ENCODE measurements at places on chromosomes 13 and 19.

GRCh38 chr13:107912745-107913144, 302.6 kb downstream of the LIG4 start:
- no peak for DNase-seq

DNA sequence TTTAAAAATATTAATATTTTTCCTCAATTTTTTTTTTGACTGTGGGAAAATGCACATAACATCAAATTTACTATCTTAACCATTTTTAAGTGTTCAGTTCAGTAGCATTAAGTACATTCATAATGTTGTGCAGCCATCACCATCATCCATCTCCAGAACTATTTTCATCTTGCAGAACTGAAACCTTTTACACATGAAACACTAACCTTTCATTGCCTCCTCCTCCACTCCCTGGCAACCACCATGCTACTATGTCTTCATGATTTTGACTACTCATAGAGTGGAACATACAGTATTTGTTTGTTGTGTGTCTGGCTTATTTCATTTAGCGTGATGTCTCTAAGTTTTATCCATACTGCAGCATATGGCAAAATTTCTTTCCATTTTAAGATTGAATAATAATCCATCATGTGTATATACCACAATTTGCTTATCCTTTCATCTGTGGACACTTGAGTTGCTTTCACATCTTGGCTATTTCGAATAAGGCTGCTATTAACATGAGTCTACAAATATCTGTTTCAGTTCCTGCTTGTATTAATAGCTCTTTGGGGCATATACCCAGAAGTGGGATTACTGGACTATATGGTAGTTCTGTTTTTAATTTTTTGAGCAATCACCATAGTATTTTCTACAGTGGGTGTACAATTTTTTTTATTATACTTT, 376.4 kb downstream of the MTUS2 start:
- DNase-seq: no peak

- no peak for DNase-seq
These were observed 35.6 kb upstream of the NANOS3 start for GRCh38 chr19:13841086-13841961.

- DNase-seq: no peak
These were observed 764 bp downstream of the UPF1 start for GRCh38 chr19:18832306-18833140.

GRCh38 chr13:73865027-73865426, 269.2 kb downstream of the KLF12 start:
- no peak for DNase-seq

- no peak for DNase-seq
These were observed 33.3 kb downstream of the SUGP2 start for GRCh38 chr19:18999896-19000620.

DNA sequence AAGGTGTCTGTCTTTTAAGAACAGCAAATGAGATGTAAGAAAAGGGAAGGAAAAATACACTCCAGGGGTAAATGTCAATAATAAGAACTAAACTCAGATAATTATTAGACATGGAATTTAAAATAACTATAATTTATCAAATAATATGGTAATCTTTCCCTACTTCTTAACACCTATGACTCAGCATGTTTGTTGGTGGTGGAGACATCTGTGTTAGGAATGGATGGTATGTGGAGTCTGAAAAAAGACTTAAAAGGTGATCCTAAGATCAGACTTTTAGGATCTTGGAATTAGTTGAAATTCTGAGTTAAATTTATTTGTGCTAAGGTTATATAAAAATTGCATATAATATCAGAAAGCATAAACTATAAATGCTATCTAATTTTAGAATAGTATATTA, 915.1 kb downstream of the SLITRK5 start:
- no peak for DNase-seq

- DNase-seq: no peak
These were observed 32.7 kb downstream of the STK24 start for GRCh38 chr13:98544104-98544710.

DNA sequence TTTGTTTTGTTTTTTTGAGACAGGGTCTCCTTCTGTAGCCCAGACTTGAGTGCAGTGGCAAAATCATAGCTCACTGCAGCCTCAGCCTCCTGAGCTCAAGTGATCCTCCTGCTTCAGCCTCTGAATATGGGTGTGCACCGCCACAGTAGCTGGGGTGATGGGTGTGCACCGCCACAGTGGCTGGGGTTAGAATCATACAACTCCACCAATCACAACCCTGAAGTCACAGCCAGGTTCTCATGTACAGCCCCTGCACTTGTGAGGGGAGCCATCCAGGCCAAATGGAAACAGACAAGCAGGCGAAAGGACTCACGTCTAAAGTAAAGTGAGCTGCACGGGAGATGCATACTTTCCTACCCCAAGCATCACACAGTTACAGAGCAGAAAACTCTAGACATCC, 63.1 kb upstream of the RANBP3 start:
- DNase-seq: no peak
